Transverse colon (tissue), 4 donors: ENCODE measurements at places on chromosomes 13 and 19.

DNA sequence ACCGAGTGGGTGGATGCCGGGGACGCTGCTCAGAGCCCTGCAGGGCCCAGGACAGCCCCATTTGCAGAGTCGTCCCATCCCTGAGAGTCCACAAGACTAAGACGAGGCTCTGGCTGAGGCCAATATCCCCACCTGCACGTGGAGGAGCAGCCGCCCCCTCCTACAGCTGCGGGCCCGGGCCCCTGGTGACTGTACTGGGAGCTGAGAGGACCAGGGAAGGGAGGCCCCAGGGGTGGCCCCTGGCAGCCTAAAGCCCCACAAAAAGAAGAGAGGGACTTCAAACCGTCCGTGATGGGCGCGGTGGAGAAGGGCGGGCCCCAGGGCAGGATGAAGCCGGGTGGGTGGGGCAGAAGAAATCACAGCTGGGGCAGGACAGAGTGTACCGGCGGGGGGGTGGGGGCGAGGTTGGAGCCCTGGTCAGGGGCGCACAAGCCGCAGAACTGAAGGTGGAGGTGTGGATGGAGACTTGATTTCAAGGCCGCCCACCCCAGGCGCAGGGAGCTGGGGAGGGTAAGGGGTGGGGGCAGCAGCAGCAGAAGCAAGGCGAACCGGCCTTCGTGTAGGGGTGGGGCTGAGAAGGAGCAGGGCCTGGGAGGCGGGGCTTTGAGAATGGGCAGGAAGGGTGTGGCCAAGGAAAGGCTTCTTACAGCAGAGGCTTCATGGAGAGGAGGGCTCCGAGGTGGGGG, 12.9 kb downstream of the CFD start:
- H3K4me1 ChIP-seq: peaks cover 15% of the 10 kb centered on the region
- DNase-seq: peak; percentile 92
- peak overlapping the region; percentile 72 for H3K27ac ChIP-seq
- H3K4me3 ChIP-seq: no peak overlapping the region
- no peaks in the 10 kb centered on the region for H3K27me3 ChIP-seq

GRCh38 chr19:35304036-35304435, 12.1 kb downstream of the MAG start:
- DNase-seq: no peak
- no peaks in the 10 kb centered on the region for H3K27me3 ChIP-seq
- H3K36me3 ChIP-seq: no peaks in the 10 kb centered on the region

- no peak for DNase-seq
- no peak overlapping the region for H3K4me3 ChIP-seq
- no peaks in the 10 kb centered on the region for H3K27me3 ChIP-seq
Measured at GRCh38 chr13:43389983-43390382, 366.6 kb downstream of the DNAJC15 start.

GRCh38 chr13:98959786-98960605, 17.9 kb downstream of the DOCK9 start:
- no peak overlapping the region for H3K4me3 ChIP-seq
- H3K4me1 ChIP-seq: peaks cover 17% of the 10 kb centered on the region
- no peak overlapping the region for H3K27ac ChIP-seq

- H3K36me3 ChIP-seq: no peaks in the 10 kb centered on the region
- H3K27me3 ChIP-seq: no peaks in the 10 kb centered on the region
- no peak for DNase-seq
- H3K27ac ChIP-seq: no peak overlapping the region
- H3K4me1 ChIP-seq: peaks cover 19% of the 10 kb centered on the region
- H3K4me3 ChIP-seq: no peak overlapping the region
Measured at GRCh38 chr19:54142166-54142780, 4.7 kb downstream of the CNOT3 start.

- H3K36me3 ChIP-seq: no peaks in the 10 kb centered on the region
- no peak overlapping the region for H3K4me3 ChIP-seq
- H3K27me3 ChIP-seq: no peaks in the 10 kb centered on the region
- DNase-seq: no peak
- no peak overlapping the region for H3K27ac ChIP-seq
Measured at GRCh38 chr13:93889430-93889951, 590.0 kb downstream of the DCT start.

DNA sequence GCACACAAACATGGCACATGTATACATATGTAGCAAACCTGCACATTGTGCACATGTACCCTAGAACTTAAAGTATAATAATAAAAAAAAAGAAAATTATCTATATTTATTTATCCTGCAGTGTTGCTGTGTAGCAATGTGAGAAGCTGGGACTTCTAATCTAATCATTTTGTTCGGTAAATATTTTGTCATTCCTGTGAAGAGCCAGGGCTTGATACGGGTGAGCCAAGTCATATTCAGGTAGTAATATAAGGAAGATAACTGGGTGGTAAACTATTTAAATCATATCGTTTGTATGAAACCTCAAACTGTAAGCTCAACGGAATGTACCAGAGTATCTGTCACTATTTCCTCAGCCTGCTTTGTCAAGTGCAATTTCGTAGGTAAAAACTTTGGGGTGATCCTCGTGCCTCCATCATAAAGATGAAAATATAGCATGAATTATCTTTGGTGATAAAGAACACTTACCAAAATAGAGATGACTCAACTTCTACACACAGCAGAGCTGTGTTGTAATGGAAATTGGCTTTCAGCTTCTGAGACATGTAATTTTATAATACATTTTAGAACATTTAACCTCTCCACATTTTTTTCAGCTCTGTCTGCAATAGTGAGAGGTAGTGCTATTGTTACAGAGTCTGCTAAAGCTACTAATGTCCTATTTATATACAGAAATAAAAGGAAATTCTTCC, 92.9 kb downstream of the PCDH9 start:
- no peaks in the 10 kb centered on the region for H3K27me3 ChIP-seq
- no peak overlapping the region for H3K4me3 ChIP-seq
- H3K27ac ChIP-seq: no peak overlapping the region

- no peaks in the 10 kb centered on the region for H3K36me3 ChIP-seq
- H3K4me3 ChIP-seq: no peak overlapping the region
- no peaks in the 10 kb centered on the region for H3K27me3 ChIP-seq
- no peaks in the 10 kb centered on the region for H3K4me1 ChIP-seq
- DNase-seq: no peak
Measured at GRCh38 chr13:23760000-23760399, 129.2 kb downstream of the MIPEP start.

- H3K4me1 ChIP-seq: no peaks in the 10 kb centered on the region
- no peak overlapping the region for H3K4me3 ChIP-seq
- peaks cover 44% of the 10 kb centered on the region for H3K27me3 ChIP-seq
- no peak for DNase-seq
- no peaks in the 10 kb centered on the region for H3K36me3 ChIP-seq
Measured at GRCh38 chr19:384799-385169, 24.2 kb downstream of the C2CD4C start.
